ENCODE measurements at places on chromosomes 7 and 10. TPM values are rescaled to one million over a fixed set of nuclear protein-coding genes. Genes with fewer than 3 reads are reported as not detected.

- H3K27ac ChIP-seq, result no peak overlapping the region
- no peak overlapping the region for H3K4me3 ChIP-seq
- DNase-seq, result no peak
- no peaks in the 10 kb centered on the region for H3K36me3 ChIP-seq
- no peaks in the 10 kb centered on the region for H3K27me3 ChIP-seq
Measured at GRCh38 chr7:137771679-137772078, 75.1 kb downstream of the DGKI start.

The EFCAB10 gene
- not detected for total RNA-seq

- H3K36me3 ChIP-seq, result no peaks in the 10 kb centered on the region
- H3K4me3 ChIP-seq, result no peak overlapping the region
- no peaks in the 10 kb centered on the region for H3K27me3 ChIP-seq
- no peaks in the 10 kb centered on the region for H3K4me1 ChIP-seq
Measured at GRCh38 chr10:124170631-124171030, 77.2 kb upstream of the CHST15 start.

GRCh38 chr7:55307123-55307916 is 57.8 kb upstream of the LANCL2 start:
- no peaks in the 10 kb centered on the region for H3K27me3 ChIP-seq
- no peaks in the 10 kb centered on the region for H3K36me3 ChIP-seq
- H3K4me1 ChIP-seq, result no peaks in the 10 kb centered on the region
- H3K27ac ChIP-seq, result no peak overlapping the region

DNA sequence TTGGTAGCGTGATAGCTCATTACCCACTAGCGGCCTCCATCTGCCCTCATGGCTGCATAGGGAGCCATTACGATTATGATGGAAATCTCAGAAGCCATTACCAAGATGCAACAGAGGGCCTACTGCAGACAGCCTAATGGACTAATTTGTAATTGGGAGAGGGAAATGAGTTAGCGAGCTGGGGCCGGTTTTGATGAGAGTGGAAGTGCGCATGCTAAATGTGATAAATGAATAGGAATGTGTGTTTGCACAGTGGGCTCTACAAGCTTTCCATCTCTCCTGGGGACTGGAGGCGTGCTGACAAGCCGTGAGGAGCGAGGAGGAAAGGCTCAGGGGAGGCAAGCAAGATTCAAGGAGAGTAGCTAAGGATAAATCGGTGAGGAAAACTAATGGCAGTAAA is 644.5 kb upstream of the GALNT17 start:
- H3K27ac ChIP-seq, result no peak overlapping the region
- no peak for DNase-seq
- no peaks in the 10 kb centered on the region for H3K4me1 ChIP-seq
- no peaks in the 10 kb centered on the region for H3K27me3 ChIP-seq
- no peaks in the 10 kb centered on the region for H3K36me3 ChIP-seq

- no peak for DNase-seq
- H3K4me3 ChIP-seq, result no peak overlapping the region
- no peaks in the 10 kb centered on the region for H3K27me3 ChIP-seq
- no peaks in the 10 kb centered on the region for H3K36me3 ChIP-seq
- no peaks in the 10 kb centered on the region for H3K4me1 ChIP-seq
Measured at GRCh38 chr10:30216821-30217220, 132.3 kb downstream of the MTPAP start.

DNA sequence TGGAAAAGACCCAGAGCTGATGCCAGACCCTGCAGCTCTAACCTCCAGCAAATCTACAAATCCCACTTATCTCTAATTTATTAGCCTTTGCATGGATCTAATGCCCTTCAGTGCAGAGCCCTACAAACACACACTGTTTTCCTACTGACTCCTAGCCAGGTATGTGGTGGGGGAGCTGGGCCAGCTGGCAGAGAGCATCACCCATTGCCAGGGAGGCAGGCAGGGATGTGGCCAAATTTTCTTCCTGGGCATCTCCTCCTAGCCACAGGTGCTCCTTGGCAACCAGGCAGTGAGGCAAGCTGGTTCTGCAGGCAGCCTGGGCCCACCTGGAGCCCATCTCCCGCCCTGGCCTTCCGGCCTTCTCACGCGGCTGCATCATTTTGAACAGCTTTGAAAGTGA is 55.9 kb upstream of the EMX2 start:
- H3K27ac ChIP-seq, result no peak overlapping the region
- no peaks in the 10 kb centered on the region for H3K4me1 ChIP-seq
- no peaks in the 10 kb centered on the region for H3K27me3 ChIP-seq
- no peaks in the 10 kb centered on the region for H3K36me3 ChIP-seq
- DNase-seq, result no peak

GRCh38 chr10:54496852-54497251 is 304.2 kb downstream of the PCDH15 start:
- DNase-seq, result no peak
- no peak overlapping the region for H3K27ac ChIP-seq
- no peaks in the 10 kb centered on the region for H3K27me3 ChIP-seq
- no peaks in the 10 kb centered on the region for H3K36me3 ChIP-seq

DNA sequence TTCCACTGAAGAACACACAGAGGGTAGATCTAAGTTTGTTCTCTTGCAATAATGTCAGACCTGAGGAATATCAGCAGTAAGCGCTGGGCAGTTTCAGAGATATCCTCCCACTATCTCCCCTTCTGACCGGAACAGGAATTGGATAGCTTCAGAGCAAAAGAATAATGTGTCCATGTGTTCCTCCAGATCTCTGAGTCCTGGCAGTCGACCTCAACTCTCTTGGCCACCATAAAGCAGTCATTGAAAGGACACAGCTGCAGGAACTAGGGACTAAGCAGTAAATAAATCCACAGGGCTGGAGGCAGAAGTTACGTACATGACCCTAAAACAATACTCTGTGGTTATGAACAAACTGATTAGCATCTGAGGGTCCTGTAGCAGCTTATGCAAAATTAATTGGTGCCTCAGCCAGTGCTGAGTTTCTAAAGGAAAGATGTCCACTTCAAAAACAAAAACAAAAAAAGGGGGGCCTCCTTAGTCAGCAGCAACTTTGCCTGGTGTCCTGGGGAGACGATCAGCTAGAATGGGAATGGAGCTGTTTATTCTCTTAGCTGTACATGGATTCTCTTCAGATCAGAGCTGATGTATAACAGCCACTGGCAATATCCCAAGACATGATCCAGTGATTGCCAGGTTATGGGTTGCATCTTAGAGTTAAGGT is 6.4 kb upstream of the PRTFDC1 start:
- H3K27me3 ChIP-seq, result no peaks in the 10 kb centered on the region
- H3K4me3 ChIP-seq, result no peak overlapping the region
- peak; percentile 28 for DNase-seq
- H3K4me1 ChIP-seq, result peaks cover 6% of the 10 kb centered on the region
- no peaks in the 10 kb centered on the region for H3K36me3 ChIP-seq

DNA sequence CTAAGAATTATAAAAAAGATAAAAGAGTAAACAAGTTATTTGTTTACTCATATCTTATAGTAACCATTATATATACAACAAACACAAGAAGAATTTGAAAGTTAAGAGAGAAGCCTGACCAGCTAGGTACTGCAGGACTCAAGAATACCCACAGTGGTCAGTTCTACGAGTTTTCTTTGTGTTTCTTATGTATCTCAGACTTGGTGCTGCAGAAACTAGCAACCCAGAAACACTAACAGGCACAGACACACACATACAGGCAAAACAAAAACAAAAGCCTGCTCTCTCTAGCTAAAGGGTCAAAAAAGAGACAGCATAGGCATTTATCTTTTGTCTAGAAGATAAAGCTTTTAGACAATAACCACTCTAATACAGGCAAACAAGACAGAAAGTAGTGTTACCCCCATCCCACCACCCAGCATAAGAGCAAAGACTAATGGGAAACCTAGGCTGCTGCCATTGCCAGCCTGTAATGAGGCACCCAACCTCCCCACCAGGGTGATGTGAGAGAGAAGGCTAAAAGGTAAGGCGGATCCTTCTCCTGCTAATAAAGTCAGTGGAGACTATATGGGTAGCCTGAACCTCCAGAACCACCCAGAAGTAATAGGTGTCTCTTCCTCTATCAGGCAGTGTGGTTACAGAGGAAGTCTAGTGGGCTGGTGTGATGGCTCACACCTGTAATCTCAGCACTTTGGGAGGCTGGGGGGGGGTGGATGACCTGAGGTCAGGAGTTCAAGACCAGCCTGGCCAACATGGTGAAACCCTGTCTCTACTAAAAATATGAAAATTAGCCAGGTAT is 113.9 kb downstream of the DNAJC1 start:
- H3K27me3 ChIP-seq, result no peaks in the 10 kb centered on the region
- DNase-seq, result no peak
- no peaks in the 10 kb centered on the region for H3K4me1 ChIP-seq
- no peaks in the 10 kb centered on the region for H3K36me3 ChIP-seq
- H3K4me3 ChIP-seq, result no peak overlapping the region
- H3K27ac ChIP-seq, result no peak overlapping the region

DNA sequence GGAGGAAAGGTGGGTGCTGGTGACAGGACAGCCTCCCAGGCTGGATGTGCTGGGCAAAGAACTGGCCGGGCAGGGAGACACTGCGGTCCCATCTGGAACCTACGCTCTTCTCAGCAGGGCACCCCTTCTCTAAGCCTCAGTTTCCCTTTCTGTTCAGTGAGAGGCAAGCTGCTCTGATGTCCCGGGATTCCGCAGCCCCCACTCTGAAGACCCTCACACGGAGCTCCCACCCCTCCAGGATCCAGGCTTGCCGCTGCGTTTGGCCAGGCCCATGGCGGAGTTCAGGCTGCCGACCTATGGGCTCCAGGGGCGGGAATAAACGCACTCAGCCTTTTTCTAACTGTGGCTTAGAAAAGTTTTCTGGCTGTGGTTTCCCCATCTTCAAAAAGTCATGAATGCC is 10.2 kb upstream of the INTS1 start:
- no peaks in the 10 kb centered on the region for H3K27me3 ChIP-seq
- H3K27ac ChIP-seq, result no peak overlapping the region
- H3K4me3 ChIP-seq, result no peak overlapping the region
- H3K4me1 ChIP-seq, result peaks cover 4% of the 10 kb centered on the region

The FAM25G gene
- not detected for total RNA-seq

GRCh38 chr10:130029209-130029608 is 65.1 kb upstream of the EBF3 start:
- H3K27me3 ChIP-seq, result no peaks in the 10 kb centered on the region
- no peaks in the 10 kb centered on the region for H3K36me3 ChIP-seq
- no peak overlapping the region for H3K4me3 ChIP-seq
- H3K27ac ChIP-seq, result no peak overlapping the region
- DNase-seq, result no peak

The KCNMA1 gene
- 15.1 TPM for total RNA-seq

- H3K27ac ChIP-seq, result peak overlapping the region; percentile 60
- H3K27me3 ChIP-seq, result no peaks in the 10 kb centered on the region
- H3K4me1 ChIP-seq, result no peaks in the 10 kb centered on the region
- DNase-seq, result no peak
- H3K4me3 ChIP-seq, result peak overlapping the region; percentile 80
- no peaks in the 10 kb centered on the region for H3K36me3 ChIP-seq
Measured at GRCh38 chr7:129188892-129189660, 643 bp downstream of the SMO start.

The PITX3 gene
- not detected for total RNA-seq

DNA sequence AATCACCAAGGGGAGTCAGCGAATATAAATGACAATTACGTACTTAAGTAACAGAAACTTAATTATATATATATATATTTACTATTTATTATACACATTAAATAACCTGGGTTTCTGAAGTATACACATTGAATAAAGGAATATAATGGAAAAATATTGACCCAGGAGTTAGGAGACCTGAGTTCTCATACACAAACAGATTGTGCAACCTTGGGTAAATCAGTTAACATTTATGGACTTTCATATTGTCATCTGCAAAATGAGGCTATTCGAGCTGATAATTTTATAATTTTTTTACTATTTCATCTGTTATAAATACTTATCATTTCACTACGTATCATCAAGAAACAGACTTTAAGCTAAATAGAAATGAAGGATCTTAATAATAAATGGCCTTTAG is 75.1 kb upstream of the SRRM3 start:
- H3K4me1 ChIP-seq, result no peaks in the 10 kb centered on the region
- no peak overlapping the region for H3K27ac ChIP-seq

DNA sequence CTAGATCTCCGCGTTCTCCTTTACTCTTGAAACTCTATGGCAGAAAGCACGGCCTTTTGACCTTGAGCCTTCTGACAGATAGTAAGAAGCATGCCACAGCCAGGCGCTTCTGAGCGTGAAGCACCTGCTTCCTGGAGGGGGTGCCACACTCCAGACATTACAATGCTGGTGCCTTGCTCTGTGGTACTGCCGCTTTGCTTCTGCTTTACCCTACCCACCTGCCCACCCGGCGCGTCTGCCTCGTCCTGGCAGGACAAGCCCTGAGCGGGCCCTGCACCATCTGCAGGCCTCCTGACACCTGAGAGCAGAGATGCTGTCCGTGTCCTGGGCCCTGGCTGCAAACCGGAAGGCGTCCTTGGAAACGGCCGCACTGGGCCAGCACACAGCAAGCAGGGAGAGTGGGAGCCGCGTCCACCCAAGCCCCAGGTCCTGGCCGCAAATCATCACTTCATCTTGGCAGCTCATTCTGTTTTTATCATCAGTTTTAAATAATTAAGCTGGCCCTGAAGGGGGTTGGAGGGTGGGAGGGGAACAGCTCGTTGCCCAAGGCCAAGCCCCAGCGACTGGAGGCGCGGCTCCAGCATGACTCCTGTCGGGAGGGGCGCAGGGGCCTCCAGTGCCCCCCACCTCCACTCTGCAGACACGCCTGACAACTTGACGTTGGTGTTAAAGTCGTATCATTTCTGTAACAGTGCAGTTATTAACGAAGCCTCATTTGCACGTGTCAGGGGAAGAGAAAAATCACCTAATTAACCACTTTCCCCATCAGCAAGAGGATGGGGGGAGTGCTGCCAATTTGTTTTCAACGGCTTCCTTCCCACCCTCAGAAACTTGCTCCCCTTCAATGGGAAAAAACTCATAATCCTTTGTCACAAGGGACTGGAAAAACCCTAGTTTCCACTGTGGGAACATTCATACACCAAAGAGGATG is 132.2 kb downstream of the MAD1L1 start:
- H3K27me3 ChIP-seq, result no peaks in the 10 kb centered on the region
- H3K27ac ChIP-seq, result no peak overlapping the region
- H3K4me1 ChIP-seq, result peaks cover 3% of the 10 kb centered on the region
- no peak for DNase-seq
- no peak overlapping the region for H3K4me3 ChIP-seq

The PNLIPRP3 gene
- total RNA-seq, result 0.29 TPM

The INTS1 gene
- 27.7 TPM for total RNA-seq

- H3K4me3 ChIP-seq, result no peak overlapping the region
- DNase-seq, result no peak
- no peaks in the 10 kb centered on the region for H3K27me3 ChIP-seq
- no peak overlapping the region for H3K27ac ChIP-seq
- no peaks in the 10 kb centered on the region for H3K4me1 ChIP-seq
- H3K36me3 ChIP-seq, result no peaks in the 10 kb centered on the region
Measured at GRCh38 chr10:121592155-121592890, 5.9 kb downstream of the FGFR2 start.

The TMEM270 gene
- not detected for total RNA-seq

GRCh38 chr7:131249003-131249402 is 78.7 kb upstream of the MKLN1 start:
- no peaks in the 10 kb centered on the region for H3K27me3 ChIP-seq
- peak; percentile 24 for DNase-seq
- H3K4me3 ChIP-seq, result no peak overlapping the region
- no peaks in the 10 kb centered on the region for H3K36me3 ChIP-seq
- H3K4me1 ChIP-seq, result no peaks in the 10 kb centered on the region

- H3K27ac ChIP-seq, result no peak overlapping the region
- no peak for DNase-seq
- no peaks in the 10 kb centered on the region for H3K4me1 ChIP-seq
- no peaks in the 10 kb centered on the region for H3K36me3 ChIP-seq
- H3K4me3 ChIP-seq, result no peak overlapping the region
- H3K27me3 ChIP-seq, result no peaks in the 10 kb centered on the region
Measured at GRCh38 chr7:45122975-45123860, 11.7 kb upstream of the TBRG4 start.
